Sciatic nerve (tissue), 2 donors: ENCODE measurements at places on chromosomes 3 and 15. TPM values are rescaled to one million over a fixed set of nuclear protein-coding genes. Genes with fewer than 3 reads are reported as not detected.

DNA sequence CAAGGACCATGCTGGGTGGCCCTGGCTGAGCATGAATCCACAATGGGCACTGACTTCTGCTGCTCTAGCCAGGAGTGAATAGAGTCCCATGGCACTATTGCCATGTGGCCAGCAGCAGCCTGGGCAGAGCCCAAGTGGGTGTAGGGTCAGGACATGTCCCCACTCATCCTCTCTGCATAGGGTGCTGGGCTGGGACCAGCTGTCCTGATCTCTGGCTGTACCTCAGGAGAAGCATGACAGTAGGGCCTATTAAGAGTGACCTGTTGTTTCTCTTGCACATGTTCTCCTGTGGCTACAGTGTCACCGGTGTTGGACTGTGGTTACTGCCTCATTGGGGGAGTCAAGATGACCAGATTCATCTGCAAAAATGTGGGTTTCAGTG, 46.9 kb downstream of the DLEC1 start:
- no peak for DNase-seq

GRCh38 chr3:187025656-187026316, 95.5 kb downstream of the ST6GAL1 start:
- DNase-seq = no peak

- no peak for DNase-seq
These were observed 146.1 kb upstream of the LPP start for GRCh38 chr3:188007897-188008296.

DNA sequence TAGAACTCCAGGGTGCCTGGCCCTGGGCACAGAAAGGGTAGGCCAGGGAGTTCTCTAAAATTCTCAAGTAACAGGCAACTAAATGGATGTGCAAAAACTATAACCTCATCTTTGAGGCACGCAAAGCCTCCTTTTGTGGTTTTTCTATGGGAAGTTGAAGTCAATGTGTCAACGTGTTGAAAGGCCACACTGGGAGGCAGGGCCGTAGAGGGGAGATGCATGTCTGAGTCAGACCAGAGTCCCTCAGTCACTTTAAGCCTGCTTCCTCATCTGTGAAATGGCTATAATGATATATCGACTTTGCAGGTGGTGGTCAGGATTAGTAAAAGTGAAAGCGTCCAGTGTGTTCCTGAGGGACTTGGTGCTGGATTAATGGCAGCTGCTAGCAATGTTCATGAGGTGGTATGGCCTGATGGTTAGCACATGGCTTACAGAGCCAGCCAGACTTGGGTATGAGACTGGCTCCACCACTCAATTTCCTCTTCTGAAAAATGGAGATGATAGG, 17.0 kb downstream of the TGM5 start:
- DNase-seq = no peak

DNA sequence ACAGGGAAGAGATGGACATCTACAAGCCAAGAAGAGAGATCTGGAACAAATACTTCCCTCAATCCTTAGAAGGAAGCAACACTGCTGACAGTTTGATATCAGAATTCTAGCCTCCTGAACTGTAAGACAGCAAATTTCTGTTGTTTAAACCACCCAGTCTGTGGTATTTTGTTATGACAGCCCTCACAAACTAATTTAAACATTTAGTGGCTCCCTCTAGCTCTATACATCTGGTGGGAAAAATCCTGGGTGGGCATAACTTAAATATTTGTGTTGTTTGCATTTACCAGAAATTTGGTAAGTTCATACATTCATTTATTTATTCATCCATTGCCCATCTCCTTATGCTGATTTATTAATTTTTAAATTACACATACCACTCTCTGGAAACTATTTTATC, 62.5 kb upstream of the GSK3B start:
- DNase-seq = no peak

GRCh38 chr3:149393345-149394160, 16.1 kb upstream of the TM4SF1 start:
- DNase-seq = peak; percentile 72

DNA sequence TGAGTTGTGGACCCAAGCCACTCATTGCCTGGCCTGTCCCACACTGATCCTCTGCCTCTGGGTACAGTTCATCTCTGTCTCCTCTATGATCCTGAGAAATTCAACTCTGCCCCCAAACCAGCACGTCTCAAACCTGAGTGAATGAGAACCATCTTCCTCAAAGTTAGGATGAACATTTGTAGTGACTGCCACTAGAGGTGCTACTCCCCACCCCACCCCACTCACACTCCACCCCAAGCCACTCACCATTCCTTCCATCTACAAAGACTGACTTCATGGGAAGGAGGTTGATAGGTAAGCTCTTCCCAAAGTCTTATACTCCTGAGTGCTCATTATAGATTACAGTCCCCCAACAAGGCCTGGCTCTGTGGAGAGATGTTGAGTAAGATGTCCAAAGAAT, 43.8 kb downstream of the NEK10 start:
- DNase-seq = no peak

- DNase-seq = no peak
These were observed 9.3 kb upstream of the ATP13A4 start for GRCh38 chr3:193564012-193564411.

DNA sequence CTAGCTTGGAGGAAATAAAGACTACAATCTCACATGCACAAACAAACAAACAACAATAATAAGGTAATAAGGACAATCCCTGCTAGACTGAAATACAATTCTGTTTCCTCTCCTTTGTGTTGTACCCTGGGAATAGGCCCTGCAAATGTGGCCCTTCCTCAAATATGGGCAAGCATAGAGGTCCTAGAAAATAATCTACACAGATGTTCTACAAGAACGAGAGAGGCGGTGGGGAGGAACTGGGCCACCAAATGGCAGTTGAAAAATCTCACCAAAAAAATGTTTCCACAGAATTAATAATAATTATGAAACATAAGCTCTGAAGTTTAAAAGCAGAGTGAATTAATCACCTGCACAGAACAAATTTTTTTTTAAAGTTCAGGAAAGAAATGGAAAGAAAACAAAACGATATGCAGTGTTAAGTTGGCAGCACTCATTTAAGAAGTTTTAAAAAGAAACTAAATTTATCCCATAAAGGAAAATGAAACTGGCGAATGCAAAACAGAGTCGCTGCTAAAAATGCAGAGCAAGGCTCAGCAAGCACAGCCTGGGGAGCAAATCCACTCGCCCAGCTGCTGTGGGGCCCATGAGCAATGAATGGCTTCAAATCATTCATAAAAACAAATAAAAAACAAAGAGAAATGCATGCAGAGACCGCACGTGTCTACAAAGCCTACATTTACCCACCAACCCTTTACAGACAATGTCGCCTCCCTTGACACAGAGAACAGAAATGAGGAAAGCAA, 475.4 kb downstream of the OCA2 start:
- DNase-seq = no peak

Gene C3orf70
- 12.9 TPM for total RNA-seq

- DNase-seq = no peak
These were observed 140.6 kb downstream of the EEFSEC start for GRCh38 chr3:128293930-128294329.

Gene FSIP1
- total RNA-seq = 0.85 TPM

Gene HCLS1
- 45.4 TPM for total RNA-seq

GRCh38 chr3:160245261-160245800, 20.1 kb downstream of the C3orf80 start:
- no peak for DNase-seq

GRCh38 chr3:133249490-133249889, 150.4 kb upstream of the BFSP2 start:
- DNase-seq = no peak

- DNase-seq = no peak
These were observed 229.5 kb downstream of the VPS13C start for GRCh38 chr15:61830536-61831330.
